Lung (tissue), 17 donors: ENCODE measurements at places on chromosomes 11 and 22. TPM values are rescaled to one million over a fixed set of nuclear protein-coding genes. Genes with fewer than 3 reads are reported as not detected.

SPINDOC gene
- total RNA-seq, result 15.6 TPM

CYP2D6 gene
- 0.94 TPM for total RNA-seq

C22orf42 gene
- total RNA-seq, result not detected

DNA sequence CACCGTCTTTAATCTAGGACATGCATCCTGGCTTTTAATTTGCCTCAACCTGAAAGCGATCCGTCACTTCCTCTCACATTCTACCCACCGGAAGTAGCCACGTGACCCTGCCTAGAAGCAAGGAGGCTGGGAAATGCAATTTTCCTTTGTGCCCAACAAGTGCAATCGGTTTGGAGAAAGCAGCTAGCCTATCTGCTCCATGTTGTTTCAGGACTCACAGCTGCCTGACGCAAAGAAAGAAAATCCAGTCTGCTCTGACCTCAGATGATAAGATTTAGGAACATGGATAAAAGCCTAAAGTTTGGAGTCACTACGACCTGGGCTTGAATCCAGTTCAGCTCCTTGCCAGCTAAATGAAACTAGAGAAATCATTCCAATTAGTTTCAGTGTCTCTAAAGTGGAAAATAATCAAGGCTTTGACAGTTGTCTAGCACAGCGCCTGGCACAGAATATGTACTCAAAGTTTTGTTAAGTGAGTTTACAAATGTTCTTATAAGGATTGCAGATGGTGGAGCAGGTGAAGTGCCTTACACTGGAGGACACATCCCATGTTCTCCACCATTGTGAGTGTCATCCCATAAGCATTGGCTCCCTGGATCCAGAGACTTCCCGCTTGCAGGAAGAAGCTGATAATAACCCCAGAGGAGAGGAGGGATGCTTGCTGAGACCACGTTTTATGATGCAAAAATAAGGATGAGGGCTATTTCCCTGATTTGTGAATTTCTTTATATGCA is 553.7 kb downstream of the MN1 start:
- peak; percentile 37 for DNase-seq

GRCh38 chr11:100630898-100631297 is 56.2 kb upstream of the ARHGAP42 start:
- no peak for DNase-seq

GRCh38 chr11:75268626-75269366 is 28.2 kb downstream of the TPBGL start:
- peak; percentile 12 for DNase-seq

DNA sequence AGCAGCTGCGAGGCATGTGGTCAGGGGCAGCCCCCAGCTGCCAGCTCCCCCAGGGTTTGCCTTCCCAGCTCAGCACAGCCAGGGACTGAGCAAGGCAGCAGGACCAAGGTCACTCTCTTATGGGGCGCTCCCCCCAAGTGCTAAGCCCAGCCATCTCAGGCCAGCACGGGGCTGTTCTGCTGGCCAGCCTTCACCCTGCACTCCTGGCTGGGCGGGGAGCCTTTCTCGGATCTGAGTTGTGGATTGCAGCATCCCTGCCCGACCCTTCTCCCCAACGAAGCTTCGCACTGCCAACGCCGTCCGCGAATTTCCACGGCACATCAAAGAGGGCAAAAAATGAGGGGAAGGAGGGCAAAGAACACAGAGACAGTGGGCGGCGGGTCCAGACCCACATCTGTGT is 42.5 kb upstream of the GAL start:
- no peak for DNase-seq

DNA sequence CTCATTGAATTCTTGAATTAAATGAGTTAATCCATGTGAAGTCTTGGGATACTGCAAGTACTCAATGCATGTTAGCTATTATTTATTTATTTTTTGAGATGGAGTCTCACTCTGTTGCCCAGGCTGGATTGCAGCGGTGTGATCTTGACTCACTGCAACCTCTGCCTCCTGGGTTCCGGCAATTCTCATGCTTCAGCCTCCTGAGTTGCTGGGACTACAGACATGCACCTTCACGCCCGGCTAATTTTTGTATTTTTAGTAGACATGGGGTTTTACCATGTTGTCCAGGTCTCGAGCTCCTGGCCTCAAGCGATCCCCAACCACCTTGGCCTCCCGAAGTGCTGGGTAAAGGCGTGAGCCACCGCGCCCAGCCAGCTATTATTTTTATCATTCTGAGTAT is 9.4 kb downstream of the MMP7 start:
- DNase-seq, result no peak

DNA sequence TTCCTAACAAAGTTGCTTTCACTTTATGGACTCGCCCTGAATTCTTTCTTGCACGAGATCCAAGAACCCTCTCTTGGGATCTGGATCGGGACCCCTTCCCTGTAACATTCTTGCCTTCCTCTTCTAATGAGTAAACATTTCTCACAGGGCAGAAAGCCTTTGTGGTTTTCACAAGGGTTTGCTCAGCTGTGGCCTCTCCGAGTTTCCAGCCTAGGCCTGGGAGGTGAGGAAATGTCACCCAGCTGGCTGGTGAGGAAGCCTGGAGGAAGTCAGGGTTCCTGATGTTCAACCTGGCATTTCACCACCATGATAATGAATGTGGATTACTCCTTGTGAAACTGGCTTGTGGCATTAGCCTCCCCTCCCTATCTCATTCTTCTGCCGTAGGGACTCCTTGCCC is 224.9 kb downstream of the DSCAML1 start:
- DNase-seq, result peak; percentile 16

GRCh38 chr11:103844327-103845215 is 191.9 kb upstream of the DDI1 start:
- DNase-seq, result no peak

- no peak for DNase-seq
Measured at GRCh38 chr11:38646382-38646781, 2048.3 kb upstream of the RAG2 start.

- peak; percentile 96 for DNase-seq
Measured at GRCh38 chr11:32259641-32260081, 168.8 kb downstream of the RCN1 start.

DNA sequence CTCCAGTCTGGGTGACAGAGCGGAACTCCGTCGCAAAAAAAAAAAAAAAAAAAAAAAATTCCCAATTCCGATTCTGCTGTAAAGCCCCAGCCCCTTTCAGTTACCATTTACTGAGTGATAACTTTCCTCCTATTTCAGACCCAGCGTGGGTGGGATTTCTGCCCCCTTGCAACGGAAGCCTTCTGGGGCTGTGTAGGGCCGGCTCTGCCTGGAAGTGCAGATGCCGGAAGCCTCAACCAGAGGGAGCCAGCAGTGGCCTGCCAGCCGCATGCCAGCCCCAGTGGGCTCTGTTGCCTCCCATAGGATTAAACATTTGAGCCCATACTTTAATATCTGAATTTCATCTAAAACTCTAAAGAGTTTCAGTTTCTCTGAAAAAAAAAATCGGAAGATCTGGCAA is 60.0 kb upstream of the NUP50 start:
- DNase-seq, result no peak

GRCh38 chr22:17243524-17243923 is 24.3 kb upstream of the ADA2 start:
- DNase-seq, result no peak

DNA sequence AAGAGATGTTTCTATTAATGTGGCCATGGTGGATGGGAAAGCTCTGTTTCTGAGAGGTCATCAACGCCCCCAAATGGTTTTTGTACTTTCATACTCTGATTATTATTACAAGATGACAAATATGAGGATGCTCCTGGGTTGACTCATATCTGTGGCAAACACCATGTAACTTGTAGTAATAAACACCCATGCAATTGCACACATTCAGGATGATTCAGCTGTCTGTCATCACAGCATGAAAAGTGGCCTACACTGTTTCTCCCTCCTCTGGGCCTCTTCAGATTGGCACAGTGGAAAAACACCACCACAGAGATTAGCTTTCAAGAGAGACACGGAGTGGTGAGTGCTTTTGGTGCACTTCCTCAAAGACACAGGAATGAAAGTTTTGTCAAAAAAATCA is 85.4 kb downstream of the MTNR1B start:
- DNase-seq, result no peak

- no peak for DNase-seq
Measured at GRCh38 chr11:99601179-99601578, 580.4 kb downstream of the CNTN5 start.
